NB4 (cell line): ENCODE measurements at places on chromosomes 2 and 18.
A peak's percentile ranks its signal among the peaks of the same experiment; 100 is the strongest.

DNA sequence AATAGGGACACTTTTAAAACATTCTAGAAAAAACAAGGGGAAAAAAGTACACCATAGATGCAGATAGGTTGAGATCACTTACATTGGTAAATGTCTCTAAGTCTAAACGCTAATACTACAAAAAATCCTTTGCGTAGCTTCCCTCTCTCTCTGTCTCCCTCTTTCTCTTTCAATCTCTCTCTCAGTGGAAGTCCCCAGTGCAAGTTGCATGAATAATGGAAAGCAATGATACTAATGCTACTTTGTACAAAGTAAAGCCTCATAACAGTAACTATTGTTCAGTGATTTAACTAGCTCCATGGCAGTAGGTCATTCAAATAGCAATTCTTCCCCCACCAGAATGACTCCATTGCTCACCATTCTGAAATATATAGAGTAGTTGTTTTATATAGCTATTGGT, 12.8 kb downstream of the MEIS1 start:
- DNase-seq, result no peak

DNA sequence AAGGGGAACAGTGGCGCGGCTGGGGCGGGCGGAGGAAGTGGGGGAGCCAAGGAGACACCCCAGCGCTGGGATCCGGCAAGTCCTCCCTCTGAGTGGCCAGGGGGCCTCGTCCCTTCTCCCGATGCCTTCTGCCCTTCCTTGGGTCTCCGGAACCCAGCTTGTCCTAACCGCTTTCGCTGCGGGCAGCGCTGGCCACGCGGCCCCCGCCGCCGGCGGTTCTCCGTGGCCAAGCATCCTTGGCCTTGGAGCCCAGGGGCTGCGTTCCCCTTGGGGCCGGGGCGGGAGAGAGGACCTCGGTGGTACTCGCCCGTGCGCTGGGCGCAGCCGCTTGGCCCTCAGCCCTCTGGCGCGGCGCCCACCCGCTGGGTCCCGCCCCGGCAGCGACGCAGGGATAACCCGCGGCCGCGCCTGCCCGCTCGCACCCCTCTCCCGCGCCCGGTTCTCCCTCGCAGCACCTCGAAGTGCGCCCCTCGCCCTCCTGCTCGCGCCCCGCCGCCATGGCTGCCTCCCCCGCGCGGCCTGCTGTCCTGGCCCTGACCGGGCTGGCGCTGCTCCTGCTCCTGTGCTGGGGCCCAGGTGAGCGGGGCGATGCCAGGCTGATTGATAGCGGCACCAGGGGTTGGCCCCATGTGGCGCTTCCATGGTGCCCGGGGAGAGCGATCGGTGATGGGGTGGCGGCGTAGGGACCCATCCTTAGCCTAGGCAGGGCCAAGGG, 128.7 kb downstream of the UXS1 start:
- DNase-seq, result no peak

DNA sequence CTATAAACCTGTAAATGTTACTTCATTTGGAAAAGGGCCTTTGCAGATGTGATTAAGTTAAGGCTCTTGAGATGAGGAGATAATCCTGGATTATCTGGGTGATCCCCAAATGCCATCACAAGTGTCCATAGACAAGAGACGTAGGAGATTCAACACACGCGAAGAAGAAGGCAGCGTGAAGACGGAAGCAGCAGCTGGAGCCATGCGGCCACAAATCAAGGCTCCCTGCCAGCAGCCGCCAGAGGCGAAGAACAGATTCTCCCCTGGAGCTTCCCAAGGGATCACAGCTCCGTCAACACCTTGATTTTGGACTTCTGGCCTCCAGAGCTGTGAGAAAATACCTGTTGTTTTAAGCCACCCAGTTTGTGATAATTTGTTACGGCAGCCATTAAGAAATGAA, 11.0 kb upstream of the VAPA start:
- no peak for DNase-seq

DNA sequence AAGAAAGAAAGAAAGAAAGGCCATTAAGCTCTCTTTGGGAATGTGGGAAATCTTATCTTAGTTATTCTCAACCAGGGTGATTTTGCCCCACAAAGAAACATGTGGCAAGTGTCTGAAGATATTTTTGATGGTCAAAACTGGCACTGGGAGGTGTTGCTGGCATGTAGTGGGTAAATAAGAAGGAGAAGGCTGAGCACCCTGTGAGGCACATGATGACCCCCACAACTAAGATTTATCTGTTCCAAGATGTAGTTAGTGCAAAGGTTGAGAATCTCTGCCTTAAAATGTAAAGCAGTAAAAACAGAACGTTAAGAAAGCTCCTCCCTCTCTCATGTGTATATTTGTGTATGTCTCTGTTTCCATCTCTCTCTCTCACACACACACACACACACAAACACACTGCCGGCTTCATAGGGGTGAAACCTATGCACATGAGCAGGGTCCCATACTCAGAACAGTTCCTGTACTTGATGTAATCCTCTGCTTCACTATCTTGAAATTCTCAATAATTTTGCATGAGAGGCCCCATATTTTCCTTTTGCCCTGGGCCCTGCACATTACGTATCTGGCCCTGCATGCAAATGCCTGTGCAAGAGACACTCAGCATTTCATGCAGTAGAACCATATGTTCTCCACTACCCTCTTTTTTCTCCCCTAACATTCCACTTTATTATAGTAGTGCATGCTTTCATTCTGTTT, 94.3 kb downstream of the MREG start:
- DNase-seq, result no peak

GRCh38 chr2:142981756-142982155, 104.3 kb downstream of the KYNU start:
- DNase-seq, result no peak

GRCh38 chr2:63218800-63219526, 168.3 kb downstream of the OTX1 start:
- no peak for DNase-seq

DNA sequence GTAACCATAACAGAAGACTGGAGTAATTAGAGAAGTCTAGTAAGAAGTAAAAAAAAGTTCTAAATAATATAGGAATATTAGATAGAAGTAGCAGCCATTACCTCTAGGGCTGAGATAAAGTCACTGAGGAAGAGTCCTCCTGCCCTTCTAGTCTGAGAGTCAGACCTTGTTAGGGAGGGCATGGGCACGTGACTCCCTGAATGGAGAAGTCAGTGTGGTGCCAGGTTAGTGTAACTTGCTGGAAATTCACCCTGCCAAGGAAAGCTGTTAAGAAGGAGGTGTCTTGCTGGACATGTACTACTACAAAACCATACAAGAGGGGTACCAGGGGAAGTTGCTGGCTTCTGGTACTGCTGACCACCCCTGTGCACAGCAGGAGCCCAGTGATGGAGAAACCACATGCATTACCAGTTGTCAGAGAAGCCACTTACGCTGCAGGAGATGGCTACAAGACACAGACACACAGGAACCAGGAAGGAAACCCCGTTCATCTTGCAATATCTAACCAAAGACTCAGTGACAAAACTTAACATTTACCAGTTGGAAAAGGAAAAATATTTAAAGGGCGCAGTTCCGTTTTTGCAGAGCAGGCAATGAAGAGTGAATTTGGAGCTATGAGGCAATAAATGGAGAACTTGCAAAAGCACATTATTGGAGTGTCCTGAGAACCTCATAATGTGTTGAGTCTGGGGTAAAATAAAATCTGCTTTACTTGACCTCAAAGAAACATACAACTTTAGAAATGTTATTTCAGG, 77.2 kb upstream of the TLK1 start:
- peak; percentile 85 for DNase-seq

- DNase-seq, result no peak
Measured at GRCh38 chr2:115299199-115299598, 856.8 kb downstream of the DPP10 start.

GRCh38 chr2:203869223-203870042, 1.9 kb downstream of the CTLA4 start:
- DNase-seq, result no peak

GRCh38 chr18:12282442-12283039, 25.5 kb upstream of the TUBB6 start:
- DNase-seq, result no peak

DNA sequence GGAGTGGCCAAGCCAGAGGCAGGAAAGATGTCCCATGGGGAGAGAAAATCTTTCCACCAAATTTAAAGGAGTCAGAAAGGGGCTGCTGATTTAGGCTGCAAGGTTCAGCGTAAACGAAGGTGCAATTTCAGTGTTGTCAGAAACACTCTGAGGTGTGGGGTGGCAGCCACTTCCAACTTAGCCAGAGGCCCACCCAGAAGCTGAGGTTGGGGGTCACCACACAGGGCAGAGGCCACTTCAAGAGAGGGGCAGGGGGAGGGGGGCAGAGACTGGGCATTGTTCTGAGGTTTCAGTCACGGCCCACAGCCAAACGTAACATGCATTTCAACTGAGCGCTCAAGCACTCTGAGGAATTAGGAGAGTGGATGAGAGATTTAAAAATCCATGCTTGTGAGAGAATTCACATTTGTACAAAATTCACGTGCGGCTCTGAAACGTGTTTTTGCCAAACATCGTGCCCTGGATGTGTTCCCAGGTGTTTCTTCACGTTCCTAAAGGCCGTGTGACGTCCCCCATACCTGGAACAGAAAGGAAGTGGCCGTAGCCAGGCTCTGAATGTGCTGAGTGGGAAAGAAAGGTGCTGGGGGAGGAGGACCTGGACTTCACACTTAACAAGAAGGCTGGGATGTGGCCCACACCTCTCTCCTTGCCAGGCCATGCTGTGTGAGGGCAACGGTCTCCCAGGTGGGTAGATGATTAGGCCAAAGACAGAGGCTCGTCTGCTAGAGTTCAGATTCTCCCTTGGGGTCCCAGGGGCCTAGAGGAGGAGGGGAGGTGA, 19.5 kb upstream of the BOK start:
- no peak for DNase-seq

- DNase-seq, result no peak
Measured at GRCh38 chr2:148829618-148830017, 45.4 kb upstream of the KIF5C start.

- no peak for DNase-seq
Measured at GRCh38 chr18:35750929-35751328, 169.4 kb downstream of the GALNT1 start.

DNA sequence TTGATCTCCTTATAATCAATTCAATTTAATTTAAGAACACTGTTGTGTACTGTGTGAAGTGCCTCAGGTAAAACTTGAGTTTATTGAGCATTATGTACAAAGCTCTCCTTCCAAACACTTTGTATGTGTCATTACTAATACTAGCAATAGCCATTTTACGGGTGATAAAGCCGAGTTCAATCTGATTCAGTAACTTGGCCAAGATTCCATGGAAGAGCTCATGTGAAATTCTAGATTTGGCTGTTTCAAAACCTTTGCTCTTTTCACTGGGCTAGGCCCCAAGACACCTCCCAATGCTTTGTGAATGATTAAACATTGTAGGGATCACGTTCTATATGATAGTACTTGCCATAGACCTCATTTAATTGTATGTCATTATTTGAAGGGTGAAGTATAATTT, 8.9 kb upstream of the NFE2L2 start:
- DNase-seq, result no peak

GRCh38 chr2:37583402-37583801, 88.0 kb downstream of the CDC42EP3 start:
- DNase-seq, result no peak

DNA sequence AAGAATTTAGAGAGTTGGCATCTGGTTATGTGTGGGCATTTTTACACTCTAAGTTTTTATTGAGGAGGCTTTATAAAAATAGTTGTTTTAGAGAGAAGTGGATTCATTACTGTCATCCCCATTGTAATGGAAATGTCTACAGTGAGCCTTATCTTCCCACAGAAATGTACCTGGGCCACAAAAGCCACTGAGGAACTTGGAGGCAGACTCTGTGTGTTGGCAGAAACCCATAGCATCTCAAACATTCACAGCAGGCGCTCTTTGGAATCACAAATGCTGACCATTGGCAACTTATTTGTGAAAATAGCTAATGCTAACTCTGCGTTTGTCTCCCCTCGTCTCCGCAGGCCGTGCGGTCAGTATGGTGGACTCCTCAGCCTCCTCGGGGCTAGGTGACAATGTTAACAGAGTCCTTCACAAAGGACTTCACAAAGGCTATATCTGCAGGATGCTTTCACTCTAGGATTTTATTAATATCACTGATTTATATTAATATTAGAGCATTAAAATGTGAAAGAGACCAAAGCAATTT, 689.1 kb upstream of the POU3F3 start:
- DNase-seq, result no peak

DNA sequence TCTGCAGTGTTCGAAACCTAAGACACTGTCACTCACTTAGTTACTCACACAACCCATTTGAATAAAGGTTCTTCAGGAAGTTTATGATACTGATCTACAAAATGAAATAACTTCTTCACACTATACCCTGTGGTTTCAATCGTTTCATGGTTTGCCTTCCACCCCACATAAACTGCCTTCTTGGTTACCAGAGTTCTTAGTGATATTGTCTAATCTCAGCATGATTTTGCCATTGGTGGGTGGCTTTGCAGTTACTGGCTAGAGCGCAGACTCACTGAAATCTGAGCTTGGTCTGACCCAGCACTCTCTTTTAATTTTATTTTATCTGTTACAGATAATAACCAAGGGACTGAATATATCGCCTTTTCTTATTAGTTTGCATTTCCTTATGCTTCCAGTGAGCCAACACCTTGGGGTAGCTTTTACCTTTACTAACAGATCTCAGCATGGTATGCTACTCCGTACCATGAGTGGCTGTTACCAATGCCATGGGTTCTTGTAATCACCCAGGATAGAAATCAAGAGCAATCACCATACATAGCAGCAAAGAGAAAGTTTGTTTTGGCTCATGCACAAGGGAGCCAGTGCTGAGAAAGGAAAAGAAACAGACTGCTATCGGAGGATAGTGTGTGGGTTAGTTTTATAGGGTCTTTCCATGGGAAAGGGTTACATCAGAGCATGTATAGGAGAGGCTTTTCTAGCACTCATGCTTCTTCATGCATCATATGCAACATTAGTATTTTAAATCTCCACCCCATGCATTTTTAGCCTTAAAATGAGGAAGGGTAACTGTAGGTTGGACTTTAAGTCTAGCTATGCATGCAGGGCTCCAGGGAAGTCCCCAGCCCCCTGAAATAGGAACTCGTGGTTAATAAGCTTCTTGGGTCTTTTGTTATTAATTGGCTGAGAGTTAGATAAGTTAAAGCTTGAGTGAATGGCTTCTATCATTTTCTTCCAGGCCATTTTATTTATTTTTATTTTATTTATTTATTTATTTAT, 33.3 kb downstream of the ANXA4 start:
- DNase-seq, result no peak

DNA sequence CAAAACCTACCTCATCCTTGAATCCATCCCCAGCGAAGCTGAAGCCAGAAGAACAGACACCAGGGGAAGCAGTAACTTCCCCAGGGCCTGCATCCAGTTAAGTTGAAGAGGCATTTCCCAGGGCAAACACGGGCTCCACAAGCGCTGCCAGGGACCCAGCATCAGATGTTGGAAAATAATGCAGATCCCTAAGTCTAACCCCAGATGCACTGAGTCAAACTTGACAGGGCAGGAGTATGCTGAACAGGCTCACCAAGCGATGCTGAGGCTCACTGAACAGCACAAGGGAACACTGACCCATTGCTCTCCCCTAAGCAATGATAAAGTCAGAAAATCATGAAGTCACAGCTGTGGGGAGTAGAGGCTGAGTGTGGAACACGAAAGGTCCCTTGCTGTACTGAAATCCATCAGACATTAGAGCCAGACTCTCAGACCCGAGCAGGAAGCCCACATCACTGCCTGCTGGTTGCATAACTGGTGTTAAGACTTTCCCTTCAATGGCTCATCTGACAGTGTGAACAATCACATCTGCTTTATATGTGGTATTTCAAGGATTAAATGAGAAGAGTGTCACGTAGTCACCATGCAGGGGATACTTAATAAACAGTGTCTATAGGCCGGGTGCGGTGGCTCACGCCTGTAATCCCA, 36.2 kb downstream of the TNS1 start:
- DNase-seq, result no peak
